NCI-H2081 treated with DMSO at 0.1 percent for 48 hours (cell line): ENCODE measurements at places on chromosomes 6 and 20.

DNA sequence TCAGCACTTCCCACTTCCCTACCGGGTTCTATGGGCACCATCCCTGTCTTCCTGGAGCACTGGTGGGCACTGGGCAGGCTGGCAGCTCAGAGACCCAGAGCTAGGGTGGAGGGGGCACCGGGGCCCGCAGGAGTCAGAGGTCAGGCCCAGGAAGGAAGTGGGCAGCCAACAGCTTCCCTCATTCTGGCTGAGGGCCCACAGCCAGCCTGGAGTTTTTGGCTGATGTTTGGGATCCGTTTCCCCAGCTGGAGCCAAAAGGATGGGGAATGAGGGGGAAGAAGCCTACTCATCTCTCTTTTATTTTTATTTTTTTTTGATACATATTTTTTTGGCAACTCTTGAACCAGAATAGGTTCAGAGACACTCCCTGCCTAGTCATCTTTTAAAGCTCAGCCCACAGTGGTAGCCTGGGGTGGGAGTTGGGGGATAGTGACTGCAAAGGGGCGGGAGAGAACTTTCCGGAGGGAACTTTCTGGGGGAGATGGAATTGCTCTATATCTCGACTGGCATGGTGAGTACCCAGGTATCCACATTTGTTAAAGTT lies 54.2 kb upstream of the MLN start:
- DNase-seq: no peak

- DNase-seq: no peak
Observed at GRCh38 chr6:138752017-138752416, 21.6 kb upstream of the CCDC28A start.

DNA sequence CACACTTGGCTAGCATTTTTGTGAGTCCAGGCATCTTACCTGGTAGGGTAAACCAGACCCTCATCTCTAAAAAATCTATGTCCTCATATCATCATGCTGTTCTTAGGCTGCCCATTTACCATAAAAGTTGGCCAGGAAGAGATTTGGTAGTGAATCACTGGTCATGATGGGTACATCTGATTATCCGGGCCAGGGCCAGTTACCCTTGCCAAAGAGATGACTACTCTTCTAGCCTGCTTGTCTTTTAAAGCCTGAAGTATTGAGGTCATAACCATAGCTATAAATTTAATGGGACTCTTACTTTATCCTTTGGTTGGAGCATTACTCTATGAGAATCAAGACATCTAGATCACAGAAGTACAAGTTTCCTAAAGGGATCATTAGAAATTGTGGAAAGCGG lies 276.8 kb downstream of the TENT5A start:
- no peak for DNase-seq

- no peak for DNase-seq
Observed at GRCh38 chr6:93685494-93685893, 266.1 kb upstream of the EPHA7 start.

- DNase-seq: peak; percentile 27
Observed at GRCh38 chr6:135506270-135506997, 8.9 kb upstream of the AHI1 start.

- DNase-seq: no peak
Observed at GRCh38 chr6:811831-812230, 118.9 kb upstream of the EXOC2 start.

DNA sequence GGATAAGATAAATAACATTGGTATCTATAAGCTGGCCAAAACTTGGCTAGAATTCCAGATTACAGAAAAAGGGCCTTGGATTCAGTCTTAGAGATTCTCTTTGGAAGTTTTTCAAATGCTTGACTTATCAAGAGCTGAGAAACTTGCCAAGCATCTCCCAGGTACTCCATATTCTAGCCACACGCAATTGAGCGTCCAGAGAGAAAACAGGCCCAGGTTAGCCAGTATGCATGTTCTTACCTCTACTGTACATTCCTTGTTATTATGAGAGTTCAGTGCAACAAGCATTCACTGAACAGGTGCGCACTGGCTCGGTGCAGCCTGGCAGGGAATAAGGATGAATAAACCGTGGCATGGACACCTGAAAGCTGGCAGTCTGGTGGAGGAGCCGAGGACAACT lies 13.7 kb downstream of the CRNKL1 start:
- DNase-seq: no peak

- no peak for DNase-seq
Observed at GRCh38 chr6:161095916-161096315, 104.3 kb downstream of the MAP3K4 start.

DNA sequence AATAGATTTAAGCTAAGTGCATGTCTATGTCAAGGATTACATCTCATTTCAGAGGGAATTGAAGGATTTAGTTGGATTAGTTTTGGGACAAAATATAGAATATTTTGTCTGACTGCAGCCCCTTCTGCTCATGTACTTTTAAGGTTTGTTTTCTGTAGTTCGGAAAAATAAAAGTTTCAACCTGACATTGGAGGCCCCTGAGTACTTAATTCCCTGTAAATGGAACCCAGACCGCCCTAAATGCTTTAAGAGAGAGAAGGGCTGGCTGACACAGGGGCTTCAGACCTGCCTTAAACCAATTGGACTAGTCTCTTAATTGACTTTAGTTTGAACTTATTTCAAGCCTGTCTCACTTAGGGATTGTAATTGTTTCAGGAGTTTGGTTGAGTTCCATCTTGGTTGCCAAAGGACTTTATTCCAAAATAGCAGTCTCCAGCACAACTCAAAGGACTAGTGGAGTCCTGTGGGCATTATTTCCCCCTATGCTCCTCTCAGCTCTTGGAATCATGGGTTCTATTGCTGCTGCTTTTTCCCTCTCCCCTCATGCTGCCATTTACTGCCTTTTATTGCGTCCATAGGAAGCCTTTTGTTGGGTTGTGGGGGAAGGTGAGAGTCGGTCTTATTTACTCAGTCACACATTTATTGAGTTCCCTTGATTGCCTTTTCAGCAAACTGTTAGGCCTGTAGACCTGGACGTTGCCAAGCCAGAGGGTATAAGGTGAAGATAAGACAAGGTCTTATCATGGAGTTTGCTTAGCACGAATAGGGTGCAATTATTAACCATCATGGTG lies 14.5 kb downstream of the BRD2 start:
- no peak for DNase-seq

DNA sequence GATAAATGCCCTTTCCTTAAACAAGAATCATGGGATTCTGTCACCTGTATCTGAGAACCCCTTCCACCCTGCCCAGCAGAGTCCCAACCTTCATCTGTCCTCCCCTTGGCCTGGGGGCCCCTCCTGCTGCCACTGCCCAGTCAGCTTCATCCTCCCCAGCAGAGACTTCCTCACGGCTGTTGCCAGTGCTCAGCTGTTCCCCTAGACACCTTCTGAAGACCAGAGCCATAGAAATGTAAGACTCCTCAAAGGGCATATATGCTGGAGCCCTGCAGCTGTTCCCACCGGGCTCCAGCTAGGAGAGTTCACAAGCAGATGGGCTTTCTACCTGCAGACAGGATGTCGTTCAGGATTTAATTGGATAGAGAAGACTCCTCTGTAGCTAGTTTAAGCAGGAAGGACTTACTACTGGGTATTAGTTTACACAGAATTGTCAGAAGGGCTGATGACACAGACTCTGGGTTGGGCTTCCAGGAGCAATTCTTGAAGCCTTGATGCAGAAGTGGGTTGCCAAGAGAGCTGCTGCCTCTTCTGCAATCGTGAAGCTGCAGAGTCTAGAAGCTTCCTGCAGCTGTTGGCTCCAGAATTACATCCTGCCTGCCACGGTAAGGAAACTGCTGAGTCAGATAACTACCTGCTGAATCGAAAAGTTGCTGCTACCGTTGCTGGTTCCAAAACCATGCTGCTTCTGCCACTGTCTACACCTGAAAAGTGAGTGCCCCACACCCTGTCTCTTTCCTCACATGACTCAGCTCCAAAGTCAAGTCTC lies 57.1 kb upstream of the MLN start:
- DNase-seq: no peak

- no peak for DNase-seq
Observed at GRCh38 chr20:33490023-33490933, at the start of gene CBFA2T2. Gene CBFA2T2 (plus strand): TSS chr20:33490096. CDS start chr20:33490268, 172 bp downstream.

DNA sequence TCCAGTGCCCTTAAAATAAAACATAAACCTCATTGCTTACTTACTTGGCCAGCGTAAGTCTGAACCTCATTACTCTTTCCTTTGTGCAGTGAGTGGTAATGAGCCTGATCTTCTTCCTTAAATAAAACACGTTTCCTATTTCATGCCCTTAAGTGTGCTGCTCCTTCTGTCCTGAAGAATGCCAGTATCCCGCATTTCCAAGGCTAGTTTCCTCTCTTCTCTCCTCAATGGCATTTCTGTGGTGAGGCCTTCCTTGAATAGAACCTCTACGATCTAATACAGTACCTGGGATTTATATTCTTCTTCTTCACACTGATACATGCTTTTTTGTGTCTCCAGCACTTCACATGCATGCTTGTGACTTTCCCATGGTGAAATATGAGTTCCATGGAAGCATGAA lies 523.4 kb upstream of the CDH4 start:
- DNase-seq: no peak

DNA sequence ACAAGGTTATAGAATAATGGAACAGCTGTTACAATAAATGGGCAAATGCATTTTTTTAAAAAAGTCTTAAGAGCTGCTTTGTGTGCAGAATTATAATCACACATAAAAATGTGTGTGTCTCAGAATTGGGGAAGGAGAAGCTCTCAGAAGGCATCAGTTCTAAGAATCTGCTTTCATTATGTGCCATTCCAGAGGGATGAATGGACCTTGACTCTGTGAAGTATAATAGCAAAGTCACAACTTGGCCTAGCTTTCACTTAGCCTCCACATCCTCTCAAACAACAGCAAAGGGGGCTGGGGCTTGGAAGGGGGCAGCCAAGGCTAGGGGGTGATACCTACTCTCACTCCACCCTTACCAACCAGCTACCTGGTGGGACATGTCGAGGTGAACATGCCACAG lies 265.0 kb downstream of the CDC5L start:
- no peak for DNase-seq

DNA sequence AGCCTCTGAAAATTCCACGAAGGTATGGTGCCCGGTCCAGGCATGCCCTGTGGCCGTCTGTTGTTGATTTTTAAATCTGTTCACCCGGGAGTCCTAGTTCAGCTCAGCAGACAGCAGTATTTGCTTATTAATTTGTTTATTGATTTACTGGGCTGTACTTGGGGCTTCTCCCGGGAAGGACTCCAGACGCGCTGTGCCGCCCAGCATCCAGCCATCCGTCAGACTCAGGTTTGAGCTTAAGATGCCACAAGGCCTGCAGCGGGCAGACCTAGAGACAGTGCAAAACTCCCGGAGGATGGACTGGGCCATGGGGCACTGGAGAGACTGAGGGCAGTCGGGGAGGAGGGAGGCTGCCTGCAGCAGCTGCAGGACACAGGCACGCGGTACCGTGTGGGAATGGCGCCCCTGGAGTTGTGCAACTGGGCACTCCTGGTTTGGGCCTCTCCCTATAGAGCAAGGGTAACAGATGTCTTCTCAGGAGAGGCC lies 17.3 kb upstream of the CCDC167 start:
- no peak for DNase-seq

GRCh38 chr20:31691646-31692275 lies 30.9 kb downstream of the BCL2L1 start:
- no peak for DNase-seq

DNA sequence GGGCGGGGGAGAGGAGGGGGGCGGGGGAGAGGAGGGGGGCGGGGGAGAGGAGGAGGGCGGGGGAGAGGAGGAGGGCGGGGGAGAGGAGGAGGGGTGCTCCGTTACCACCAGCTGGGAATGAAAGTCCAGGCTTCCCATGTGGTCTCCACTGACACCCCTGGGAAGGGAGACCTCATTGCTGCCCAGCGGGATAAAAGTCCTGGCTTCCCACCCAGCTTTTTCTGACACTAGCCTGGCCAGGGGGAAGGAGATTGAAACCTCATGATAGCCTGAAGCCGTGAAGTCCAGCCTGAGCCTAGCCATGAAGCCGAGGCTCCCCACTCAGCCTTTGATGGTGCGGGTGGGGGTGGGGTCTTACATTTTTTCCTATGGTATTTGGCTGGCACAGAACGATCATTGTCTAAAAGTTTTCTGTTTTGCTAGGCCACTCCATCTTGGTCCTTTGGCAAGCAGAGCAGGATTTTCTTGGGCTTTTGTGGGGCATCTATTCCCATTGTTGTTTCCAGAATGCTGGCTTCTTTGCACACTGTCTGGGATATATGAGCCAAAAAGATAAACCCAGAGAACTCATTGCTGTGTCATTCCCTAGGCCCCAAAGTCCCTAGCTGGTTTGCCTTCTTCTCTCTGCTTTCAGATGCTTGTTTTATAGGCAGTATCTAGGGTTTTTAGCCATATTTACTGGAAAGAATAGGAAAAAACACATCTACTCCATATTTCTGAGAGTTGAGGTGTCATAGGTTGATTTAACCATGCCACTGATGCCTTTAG lies 67.9 kb upstream of the RNF24 start:
- no peak for DNase-seq

DNA sequence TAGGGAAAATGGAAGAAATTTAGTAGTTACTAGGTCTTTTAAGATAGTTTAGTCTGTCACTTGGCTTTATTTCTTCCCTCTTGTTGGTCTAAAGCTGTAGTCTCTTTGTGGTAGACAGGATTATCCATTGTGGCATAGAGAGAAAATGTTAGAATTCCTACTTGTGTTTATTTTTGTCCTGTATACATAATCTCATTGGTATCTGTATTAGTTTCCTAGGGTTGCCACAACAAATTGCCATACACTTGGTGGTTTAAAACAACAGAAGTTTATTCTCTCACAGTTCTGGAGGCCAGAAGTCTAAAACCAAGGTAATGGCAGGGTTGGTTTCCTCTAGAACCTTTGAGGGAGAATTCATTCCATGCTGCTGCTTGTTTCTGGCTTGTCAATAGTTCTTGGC lies 119.4 kb downstream of the ZFAND3 start:
- no peak for DNase-seq

DNA sequence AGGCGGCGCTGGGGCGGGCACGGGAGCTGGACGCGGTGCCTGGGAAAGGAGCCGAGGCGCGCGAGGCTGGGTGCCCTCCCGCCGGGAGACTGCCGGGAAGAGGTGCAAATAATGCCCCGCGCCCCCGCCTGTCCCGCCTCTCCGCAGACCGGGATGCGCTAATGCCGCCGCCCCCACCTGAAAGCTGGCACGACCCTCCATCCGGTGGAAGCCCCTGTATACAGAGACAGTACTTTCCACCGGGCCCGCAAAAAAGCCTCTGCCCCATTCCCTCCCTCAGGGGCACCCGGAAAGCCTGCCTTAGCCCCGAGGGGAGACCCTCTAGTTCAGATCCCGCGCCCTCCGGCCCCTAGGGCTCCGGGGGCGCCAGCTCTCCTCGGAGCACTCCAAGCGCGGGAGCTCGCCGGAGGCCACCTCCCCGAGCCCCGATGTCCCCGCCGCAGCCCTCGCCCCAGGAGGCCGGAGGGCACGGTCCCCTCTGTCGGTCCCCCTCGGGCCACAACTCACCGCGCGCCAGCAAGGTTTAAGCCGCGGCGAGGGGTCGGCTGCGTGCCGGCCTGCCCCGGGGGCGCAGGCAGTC lies 1.2 kb downstream of the GRM4 start:
- DNase-seq: no peak
